ENCODE measurements at places on chromosomes 4 and X.

DNA sequence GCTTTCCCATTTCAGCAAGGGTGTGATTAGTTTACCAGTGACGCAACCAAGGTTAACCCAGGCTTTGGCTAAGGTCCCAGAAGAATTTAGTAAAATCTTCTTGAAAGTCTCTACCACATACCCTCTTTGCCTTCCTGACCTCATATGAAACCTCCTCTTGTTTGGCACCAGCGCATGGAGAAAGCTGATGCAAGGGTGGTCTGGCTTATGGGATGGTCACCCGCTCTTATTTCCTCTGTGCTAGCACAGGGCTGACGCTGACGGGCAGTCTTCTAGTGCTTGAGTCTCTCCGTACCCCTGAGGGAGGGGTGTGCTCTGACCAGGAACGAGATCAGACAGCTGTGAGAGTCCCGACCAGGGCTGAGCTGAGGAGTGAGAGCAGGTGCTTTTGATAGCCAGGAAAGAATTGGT lies 137.6 kb downstream of the TENM3 start:
- no peak for DNase-seq

GRCh38 chr4:86621435-86621834 lies 27.3 kb downstream of the PTPN13 start:
- DNase-seq: no peak

GRCh38 chrX:41946989-41947612 lies 23.7 kb upstream of the CASK start:
- no peak for DNase-seq

DNA sequence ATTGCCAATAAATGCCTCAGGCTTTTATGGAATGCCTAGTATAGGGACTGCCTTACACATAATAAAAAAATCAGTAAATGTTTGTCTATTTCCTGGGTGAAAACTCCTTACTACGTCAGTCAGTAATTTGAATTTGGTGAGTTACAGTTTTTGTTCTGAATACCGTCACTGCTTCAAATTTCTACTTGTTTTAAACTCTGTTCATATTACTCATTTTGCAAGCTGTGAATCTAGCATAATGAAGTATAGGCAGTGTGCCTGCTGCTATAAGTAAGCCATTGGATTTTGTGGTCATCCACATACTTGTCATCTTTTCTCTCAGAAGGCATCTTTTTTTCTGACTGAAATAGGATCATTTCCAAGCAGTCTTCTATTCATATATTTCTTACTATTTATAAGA lies 43.1 kb downstream of the SYNPO2 start:
- no peak for DNase-seq

- DNase-seq: no peak
Observed at GRCh38 chr4:82705169-82705927, 93.2 kb downstream of the SCD5 start.

DNA sequence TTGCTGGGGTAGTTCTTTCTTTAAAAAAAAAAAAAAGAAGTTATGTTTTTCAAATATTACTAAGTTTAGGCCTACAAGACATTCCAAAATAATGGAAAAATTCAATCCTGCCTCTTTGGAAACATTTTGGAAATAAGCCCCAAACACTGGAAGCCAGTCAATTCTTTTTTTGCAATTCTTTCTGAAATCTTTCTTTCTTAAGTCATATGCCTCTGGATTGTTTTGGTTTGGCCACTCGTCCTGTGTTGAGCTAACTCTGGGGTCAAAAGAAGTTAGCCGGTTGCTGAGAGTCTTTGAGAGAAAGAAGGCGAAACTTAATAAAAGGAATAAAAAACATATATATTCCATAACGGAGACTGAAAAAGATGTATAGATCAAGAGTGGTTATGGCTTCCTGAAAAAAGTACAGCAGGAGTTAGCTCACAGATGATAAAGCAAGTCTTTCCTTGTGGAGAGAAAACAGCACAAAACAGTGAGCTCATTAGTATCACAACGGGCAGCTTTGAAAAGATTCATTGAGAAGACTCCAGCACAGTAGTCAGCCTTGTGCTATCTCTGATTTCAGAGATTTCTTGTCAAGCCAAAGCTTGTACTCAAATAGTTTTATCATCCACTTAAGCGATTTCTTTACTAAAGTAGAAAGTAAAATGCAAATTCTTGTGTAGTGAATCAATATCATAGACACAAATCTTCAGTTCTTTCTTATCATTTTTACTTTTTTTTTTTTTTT lies 64.8 kb downstream of the PLS3 start:
- no peak for DNase-seq
